ENCODE measurements at places on chromosomes 16 and 17. TPM values are rescaled to one million over a fixed set of nuclear protein-coding genes. Genes with fewer than 3 reads are reported as not detected.

GRCh38 chr17:82098939-82099763, 1.1 kb upstream of the FASN start:
- DNase-seq: no peak

DNA sequence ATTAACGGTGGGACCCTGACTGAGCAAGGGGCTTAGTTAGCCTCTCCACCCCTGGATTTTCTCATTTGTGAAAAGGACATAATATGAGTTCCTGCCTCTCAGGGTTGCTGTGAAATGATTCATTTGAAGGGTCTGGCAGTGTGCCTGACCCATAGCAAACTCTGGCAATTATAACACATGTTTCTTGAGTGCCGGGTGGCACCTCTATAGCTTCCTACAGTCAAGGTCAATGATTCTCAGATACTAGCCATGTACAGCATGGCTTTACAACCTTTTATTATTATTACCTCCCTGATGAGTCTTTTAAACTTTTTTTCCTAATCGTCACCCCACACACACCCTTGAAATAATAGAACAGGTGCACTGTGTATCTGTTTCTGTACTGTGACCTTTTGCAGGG, 42.1 kb downstream of the TMEM114 start:
- DNase-seq: no peak

- DNase-seq: no peak
These were observed 1.3 kb downstream of the METTL23 start for GRCh38 chr17:76727745-76728456.

DNA sequence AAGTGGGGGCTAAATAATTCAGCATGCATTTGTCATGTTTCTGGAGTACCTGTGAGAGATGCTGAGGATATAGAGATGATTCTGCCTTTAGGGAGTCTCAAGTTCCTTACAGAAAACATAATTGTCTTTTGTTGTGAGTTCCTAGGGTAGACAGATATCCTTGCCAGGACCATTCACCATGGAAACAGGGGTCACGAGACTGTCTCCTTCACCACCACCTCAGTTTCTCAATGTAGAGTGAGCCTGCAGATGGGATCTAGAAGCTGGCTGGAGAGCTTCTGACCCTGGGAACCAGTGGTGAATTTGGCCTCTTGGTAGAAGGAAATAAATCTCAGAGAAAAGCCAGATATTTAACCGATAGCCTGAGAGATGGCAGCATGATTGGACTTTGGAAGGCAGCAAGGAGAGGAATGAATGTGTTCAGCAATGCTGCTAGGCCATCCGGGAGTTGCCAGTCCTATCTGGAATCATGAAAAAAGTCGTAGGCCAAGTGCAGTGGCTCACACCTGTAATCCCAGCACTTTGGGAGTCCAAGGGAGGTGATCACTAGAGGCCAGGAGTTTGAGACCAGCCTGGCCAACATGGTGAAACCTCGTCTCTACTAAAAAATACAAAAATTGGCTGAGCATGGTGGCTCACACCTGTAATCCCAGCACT, 7.4 kb upstream of the HDAC5 start:
- no peak for DNase-seq

DNA sequence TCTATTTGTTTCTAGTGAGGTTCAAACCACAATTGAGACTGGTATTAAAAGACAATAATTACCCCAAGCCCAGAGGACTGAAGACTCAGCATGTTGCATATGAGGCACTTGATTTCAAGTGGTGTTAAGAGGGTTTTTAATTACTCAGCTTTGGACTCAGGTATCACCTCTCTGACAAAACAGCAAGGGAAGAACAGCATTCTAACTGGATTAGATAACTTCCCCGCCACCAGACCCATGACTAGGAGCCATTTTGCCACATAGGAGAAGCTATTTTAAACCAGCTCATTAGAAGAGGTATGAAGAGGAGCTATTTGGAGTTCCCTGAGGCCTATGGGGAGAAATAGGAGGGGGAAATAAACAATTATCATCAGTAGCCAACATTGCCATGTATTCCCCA, 226.1 kb upstream of the TOX3 start:
- DNase-seq: no peak

- no peak for DNase-seq
These were observed 12.6 kb upstream of the CLTC start for GRCh38 chr17:59607061-59607460.

- DNase-seq: no peak
These were observed 5.0 kb upstream of the SALL1 start for GRCh38 chr16:51155820-51156806.

DNA sequence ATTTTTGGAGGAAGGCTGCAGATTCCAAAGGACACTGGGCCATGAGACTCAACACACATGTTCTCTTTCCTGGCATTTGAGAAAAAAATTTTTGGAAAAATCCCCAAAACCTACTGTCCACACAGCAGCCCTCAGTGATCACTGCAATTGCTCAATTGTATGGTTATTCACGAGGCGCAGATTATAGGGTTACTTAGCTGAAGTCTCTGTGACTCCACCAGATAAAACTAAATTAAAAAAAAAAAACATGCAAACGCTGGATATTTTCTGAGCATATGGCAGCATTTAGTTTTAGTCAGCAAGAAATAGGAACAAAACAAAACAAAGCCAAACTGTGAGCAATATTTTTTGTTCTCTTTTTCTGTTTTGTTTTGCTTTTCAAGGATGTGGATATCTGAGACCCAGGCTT, 83.8 kb upstream of the FAM20A start:
- DNase-seq: no peak

Gene CDRT15
- not detected for total RNA-seq

Gene RBL2
- total RNA-seq: 54.9 TPM

Gene IRX3
- 4.4 TPM for total RNA-seq

Gene RNF222
- total RNA-seq: not detected

Gene CPNE7
- total RNA-seq: 0.71 TPM

Gene ASGR1
- total RNA-seq: 2.2 TPM
